ENCODE measurements at places on chromosomes 6 and 20.

GRCh38 chr20:9269280-9269971 lies 200.5 kb downstream of the PLCB4 start:
- peak; percentile 74 for DNase-seq

DNA sequence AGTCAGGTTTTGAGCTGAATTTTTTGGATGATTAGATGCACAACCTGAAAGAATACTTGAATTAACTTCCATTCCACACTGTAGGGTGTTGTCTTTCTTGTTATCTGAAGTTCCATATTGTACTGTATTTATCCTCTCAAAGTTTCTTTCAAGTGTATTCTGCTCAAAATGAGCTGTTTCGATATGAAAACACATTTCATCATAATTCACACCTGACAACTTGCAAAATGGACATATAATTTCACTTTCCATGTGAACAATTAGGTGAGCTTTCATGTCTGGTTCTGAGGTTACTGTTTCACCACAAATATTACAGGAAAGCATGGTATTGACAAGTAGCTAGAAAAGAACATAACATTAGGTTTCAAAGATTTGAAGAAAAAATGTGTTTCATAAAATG lies 1.7 kb downstream of the ZUP1 start:
- DNase-seq = no peak

GRCh38 chr6:5657684-5658430 lies 348.9 kb downstream of the NRN1 start:
- peak; percentile 82 for DNase-seq

DNA sequence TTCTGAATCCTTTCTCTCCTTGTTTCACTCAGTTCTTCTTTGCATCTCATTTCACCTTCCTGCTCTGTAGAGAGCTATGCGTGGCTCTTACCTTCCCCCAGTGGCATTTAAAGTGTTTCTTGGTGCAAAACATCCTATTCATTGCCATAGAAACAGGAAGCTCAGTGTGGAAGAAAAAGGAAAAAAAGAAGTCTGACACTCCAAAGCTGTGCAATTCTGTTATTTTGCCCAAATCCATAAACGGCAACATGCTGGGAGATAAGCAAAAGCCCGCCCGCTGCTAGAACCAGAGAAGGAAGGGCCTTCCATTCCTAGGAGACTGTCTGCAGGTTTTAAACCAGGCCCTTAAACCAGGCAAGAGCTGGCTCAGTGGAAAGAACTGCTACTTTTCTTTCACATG lies 247.1 kb downstream of the HIVEP2 start:
- DNase-seq = no peak

DNA sequence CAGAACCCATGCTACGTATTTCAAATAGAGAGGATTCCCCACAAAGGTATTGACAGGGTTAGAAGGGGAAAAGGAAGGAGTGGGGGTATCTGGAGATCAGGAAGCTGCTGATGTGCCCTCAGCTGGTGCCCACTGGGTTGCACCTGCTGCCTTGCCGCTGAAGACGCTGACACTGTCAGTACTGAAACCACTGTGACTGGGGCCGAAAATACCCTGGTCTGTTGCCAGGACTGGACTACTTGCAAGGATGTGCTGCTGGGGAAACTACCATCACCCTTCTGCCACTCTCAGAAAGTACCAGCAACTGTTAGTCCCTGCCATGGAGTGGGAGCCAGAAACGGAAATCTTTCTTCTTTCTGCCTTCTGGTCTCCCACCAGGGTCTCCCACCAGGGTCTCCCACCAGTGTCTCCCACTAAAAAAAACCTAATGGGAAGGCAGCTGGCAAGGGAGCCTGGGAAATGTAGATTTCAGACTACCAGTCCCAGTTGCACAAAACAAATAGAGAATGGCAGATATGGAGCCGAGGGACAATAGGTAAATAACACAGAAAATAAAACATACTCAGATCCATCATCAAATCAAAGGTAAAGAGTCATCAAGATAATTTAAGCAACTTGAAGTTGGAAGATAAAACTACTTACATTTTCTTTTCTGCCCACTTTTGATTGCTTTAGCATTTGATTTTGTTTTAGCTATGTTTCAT lies 204.8 kb downstream of the TPBG start:
- DNase-seq = no peak

GRCh38 chr20:59829786-59830664 lies 103.4 kb downstream of the SYCP2 start:
- DNase-seq = no peak

GRCh38 chr6:96001891-96002575 lies 13.7 kb upstream of the FUT9 start:
- DNase-seq = no peak

DNA sequence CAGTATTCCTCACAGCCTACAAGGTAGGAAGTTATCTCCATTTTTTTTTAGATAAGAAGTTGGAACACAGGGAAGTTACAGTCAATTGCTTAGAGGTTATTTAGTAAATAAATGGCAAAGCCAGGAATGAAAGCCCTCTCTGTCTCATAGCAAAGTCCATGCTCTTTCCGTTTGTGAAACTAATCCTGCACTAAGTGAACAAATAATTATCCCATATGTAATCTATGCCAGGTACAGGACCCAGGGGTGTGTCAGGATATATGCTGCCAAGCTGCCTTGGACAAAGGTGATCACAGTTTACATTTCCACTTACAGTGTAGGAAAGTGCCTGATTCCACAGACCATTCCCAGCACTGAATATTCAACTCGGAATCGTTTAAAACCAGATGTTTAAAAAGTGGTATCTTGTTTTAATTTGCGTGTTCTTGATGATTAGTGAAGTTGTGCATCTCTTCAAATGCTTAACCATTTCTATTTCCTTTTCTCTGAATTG lies 13.6 kb upstream of the GMDS start:
- DNase-seq = no peak

DNA sequence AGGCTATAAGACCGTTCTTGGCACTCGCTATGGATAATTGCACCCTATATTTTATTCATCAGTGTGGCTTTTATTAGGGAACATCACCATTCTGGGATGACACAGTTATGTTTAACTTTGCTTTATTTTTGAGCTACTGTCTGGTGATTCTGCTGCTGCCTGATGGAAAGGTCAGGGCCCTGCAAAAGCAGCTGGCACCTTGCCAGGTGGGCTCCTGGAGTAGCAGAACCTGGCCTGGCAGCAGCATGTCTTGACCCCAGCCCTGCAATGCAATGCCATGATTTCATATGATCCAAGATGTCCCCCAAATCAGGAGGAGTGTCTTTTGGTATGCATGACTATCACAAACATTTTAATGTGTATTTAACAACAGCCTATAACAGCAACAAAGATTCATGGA lies 228.4 kb upstream of the RSPO3 start:
- DNase-seq = no peak

DNA sequence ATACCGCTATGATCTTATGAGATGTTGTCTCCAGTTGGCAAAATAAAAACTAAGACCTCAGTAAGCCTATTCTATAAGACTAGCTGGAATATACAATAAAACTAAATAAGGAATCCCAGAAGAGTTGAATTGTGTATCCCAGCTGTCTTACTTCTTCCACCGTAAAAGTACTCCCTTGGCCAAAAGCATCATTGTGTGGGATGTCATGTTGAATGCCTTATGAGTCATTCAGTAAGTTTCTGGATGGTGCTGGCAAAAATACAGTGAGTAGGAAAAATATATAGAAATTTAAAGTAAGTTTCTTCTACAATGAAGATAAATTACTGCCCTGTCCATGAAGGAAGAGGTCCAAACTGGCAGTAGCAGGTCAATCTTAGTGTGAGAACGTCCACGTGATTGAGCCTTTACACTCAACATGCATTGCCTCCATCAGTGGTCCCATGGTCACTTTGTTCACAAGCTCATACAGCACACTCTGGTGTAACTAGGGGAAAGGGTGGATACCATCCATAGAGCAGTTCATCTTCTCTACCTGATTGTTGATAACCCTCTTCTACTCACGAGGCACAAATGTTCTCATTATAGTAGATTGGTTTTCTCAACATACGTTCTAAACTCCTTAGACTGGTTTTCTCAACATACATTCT lies 13.7 kb upstream of the ZNF318 start:
- peak; percentile 54 for DNase-seq

DNA sequence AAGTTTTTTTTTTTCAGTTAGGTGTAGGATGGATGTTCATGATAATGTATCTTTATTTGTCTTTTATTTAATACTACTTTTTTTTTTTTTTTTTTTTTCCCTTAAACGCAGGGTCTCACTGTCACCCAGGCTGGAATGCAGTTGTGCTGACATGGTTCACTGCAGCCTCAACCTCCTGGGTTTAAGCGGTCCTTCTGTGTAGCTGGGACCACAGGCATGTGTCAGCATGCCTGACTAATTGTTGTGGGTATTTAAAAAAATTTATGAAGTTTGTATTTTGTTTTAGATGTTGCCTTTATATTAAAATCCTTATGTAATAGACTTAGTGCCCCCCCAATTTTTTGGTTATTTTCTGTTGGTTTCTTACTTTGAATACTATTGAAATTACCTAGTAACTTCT lies 42.6 kb downstream of the NCOA3 start:
- DNase-seq = peak; percentile 85

- DNase-seq = peak; percentile 43
Measured at GRCh38 chr6:155155787-155156447, 107.9 kb upstream of the CLDN20 start.

DNA sequence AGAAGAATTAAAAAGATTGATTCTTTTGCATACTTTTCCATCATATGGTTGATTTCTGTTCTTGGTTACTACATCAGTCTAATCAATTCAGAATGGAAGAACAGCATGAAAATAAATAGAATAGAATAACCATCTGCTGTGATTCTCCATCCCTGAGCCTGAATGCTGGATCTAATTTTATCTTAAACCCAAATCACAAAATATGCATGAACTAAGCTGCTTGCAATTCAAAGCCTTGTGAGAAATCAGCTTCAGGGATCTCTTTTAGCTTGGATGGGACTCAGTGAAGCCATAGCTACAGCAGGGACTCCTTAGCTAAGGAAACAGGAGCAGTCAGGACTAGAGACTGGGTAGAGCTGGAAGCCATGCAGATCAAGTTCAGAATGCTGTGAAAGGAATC lies 74.1 kb downstream of the TPBG start:
- peak; percentile 5 for DNase-seq

GRCh38 chr6:44850312-44850711 lies 462.8 kb downstream of the CDC5L start:
- DNase-seq = no peak

DNA sequence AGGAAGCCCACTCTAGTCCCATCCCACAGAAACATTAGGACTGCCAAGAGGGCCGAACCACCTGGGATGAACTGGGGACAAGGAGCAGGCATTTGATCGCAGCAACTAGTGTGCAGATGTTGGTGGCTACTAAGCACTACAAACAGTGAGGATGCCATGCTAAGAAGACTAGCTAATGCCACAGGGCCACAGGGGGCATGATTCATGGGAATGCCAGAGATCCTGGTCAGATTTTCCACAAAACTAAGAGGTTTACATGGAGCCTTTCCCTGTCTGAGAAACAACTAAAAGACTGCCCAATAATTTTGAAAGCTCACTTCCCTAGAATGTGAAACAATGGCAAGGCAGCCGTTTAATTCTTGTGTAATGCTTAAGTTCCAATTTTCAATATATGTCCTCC lies 375.9 kb upstream of the PTCHD4 start:
- no peak for DNase-seq

DNA sequence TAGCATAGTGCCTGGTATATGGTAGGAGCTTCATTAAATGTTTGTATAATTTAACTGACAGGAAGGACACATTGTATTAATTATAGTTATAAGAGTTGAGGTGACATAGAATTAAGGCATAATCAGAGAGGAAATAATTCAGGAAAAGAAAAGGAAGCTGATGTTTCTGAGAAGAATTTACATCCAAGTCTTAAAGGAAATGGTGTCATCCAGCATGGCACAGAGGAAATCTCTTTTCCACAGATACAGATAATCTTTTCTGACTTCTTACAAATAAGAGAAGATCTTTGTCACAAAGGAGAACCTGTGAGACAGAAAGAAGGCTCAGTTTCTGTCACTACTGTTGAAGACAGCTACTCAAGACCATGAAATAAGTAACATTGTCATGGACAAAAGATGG lies 222.5 kb downstream of the GJA1 start:
- DNase-seq = no peak

GRCh38 chr6:75012018-75012417 lies 193.8 kb downstream of the COL12A1 start:
- DNase-seq = peak; percentile 31

DNA sequence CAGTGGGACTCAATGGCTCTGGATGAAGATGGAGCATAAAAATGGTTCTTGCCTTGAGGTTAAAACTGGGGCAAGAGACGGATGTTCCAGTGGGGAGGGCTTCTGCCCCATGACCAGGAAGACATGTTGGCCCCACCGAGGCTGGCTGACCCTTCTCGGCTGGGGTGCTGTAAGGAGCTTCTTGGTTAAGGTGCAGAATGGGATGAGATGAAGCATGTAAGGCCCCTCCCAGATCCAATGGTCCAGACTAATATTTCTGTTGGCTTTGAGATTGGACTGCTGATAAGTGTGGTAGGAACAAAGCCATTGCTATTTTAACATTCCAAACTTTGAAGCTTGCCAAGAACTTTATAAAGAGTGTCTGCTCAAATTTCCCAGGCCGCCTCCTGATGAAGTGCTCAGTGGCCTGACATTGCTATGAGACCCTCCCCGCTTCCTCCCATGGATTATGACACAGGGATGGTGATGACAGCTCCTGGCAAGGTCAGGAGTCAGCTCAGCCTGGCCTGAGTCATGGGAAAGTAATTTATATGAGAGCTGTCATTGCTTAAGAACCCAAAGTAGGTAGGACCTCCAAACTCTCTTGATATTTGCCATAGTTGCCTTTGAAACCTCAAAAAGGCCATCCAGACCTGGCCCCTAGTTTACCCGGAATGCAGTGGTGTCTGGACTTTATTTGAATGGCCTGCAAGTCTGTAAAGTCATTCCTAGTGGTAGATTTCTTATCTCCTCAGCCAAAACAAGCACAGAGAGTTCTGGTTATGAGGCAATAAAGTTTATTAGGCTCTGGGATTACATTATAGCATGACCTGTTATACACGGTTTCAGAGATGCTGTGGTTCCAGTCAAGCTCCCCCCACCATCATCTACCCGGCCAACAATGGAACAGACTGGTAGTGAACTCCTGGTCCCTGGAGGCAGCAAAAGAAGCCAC lies 55.2 kb downstream of the TGM2 start:
- peak; percentile 100 for DNase-seq

- DNase-seq = no peak
Measured at GRCh38 chr6:149289966-149290365, 27.5 kb upstream of the TAB2 start.

DNA sequence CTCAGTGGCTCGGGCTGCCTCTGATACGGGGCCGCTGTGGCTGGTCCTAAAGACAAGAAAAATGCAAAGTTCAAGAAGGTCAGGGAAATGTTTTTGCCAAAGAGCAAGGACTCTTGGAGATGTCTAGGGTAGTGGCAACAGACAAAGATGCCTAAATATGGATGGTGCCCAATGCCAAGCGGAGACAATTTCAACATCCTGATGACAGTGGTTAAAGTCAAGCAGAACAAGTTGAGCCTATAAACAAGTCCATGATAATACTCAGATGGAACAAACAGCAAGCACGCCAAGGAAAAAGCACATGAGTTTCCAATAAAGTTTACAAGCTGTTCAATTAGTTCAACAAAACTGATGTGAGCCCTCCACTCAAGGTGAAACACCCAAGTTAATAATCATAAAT lies 51.1 kb downstream of the SLC22A1 start:
- no peak for DNase-seq

GRCh38 chr6:141878686-141879085 lies 254.0 kb upstream of the GJE1 start:
- no peak for DNase-seq

GRCh38 chr20:7858734-7859250 lies 81.5 kb downstream of the HAO1 start:
- DNase-seq = no peak
